Central memory CD8-positive, alpha-beta T cell (primary cell): ENCODE measurements at places on chromosomes 2 and 18.

GRCh38 chr2:130391872-130392670 lies 36.2 kb downstream of the PTPN18 start:
- H3K27ac ChIP-seq = no peak overlapping the region
- peaks cover 16% of the 10 kb centered on the region for H3K4me1 ChIP-seq
- DNase-seq = no peak
- H3K4me3 ChIP-seq = peak overlapping the region; percentile 71
- no peaks in the 10 kb centered on the region for H3K27me3 ChIP-seq
- peaks cover 1% of the 10 kb centered on the region for H3K36me3 ChIP-seq

GRCh38 chr2:198692907-198693510 lies 764.7 kb downstream of the SATB2 start:
- H3K4me3 ChIP-seq = no peak overlapping the region
- no peak for DNase-seq
- H3K27me3 ChIP-seq = no peaks in the 10 kb centered on the region
- H3K36me3 ChIP-seq = peaks cover 2% of the 10 kb centered on the region
- H3K4me1 ChIP-seq = no peaks in the 10 kb centered on the region
- H3K27ac ChIP-seq = no peak overlapping the region

GRCh38 chr18:24031916-24032315 lies 17.4 kb downstream of the TTC39C start:
- H3K4me1 ChIP-seq = peaks cover 72% of the 10 kb centered on the region
- peaks cover 13% of the 10 kb centered on the region for H3K36me3 ChIP-seq
- H3K4me3 ChIP-seq = peak overlapping the region; percentile 10
- no peak for DNase-seq

DNA sequence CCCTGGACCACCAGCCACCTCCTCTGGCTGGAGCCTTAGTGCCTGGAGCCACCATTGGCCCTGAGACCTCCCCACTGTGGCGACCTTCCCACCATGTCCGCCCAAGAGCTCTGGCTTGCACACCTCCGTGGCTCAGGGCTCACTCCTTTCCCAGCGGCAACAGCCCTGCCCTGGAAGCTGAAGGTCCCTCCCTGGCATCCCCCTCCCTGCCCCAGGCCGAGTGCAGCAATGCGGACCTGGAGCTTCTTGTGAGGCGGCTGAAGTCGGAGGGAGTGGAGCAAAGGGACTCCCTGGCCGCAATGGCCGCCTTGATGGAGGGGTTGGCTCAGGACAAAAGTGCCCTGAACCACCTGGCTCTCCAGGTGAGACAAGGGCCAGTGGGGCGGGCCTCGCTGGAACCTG lies 28.6 kb downstream of the CROCC2 start:
- H3K27me3 ChIP-seq = peaks cover 13% of the 10 kb centered on the region
- no peaks in the 10 kb centered on the region for H3K36me3 ChIP-seq
- H3K4me3 ChIP-seq = no peak overlapping the region
- no peaks in the 10 kb centered on the region for H3K4me1 ChIP-seq
- H3K27ac ChIP-seq = no peak overlapping the region
- no peak for DNase-seq

- no peak overlapping the region for H3K4me3 ChIP-seq
- no peak overlapping the region for H3K27ac ChIP-seq
- no peak for DNase-seq
- H3K27me3 ChIP-seq = no peaks in the 10 kb centered on the region
- peaks cover 14% of the 10 kb centered on the region for H3K36me3 ChIP-seq
Measured at GRCh38 chr2:143649226-143649740, 520.1 kb downstream of the ARHGAP15 start.

DNA sequence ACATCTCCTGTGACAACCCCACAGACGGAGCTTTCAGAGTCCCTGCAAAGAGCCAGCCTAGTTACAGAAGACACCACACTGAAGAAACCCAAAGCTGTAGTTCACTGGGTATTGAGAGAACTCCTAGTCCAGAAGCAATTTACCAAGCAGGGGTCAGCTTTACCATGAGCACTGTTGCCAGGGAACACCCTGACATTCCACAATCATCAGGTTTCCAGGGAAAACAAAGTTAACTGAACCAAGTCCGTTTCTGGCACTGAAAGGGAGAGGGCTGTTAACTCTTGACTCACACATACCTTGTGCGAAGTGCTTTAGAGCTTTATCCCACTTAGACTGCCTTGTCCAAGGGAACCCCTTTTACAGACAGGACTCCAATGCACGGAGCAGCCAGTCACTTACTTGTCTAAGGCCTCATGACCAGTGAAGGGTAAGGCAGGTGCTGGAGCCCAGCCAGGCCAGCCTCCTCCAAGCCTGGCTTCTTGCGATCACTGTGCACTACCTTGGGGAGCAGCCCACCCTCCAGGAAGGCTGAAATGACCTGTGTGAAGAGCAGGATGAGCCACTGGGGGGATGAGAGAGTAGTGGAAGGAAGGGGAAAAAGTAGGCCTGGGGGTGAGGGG lies 53.9 kb downstream of the REEP1 start:
- H3K27ac ChIP-seq = no peak overlapping the region
- DNase-seq = no peak
- H3K27me3 ChIP-seq = peaks cover 59% of the 10 kb centered on the region
- no peaks in the 10 kb centered on the region for H3K4me1 ChIP-seq

GRCh38 chr2:126431136-126431535 lies 224.8 kb upstream of the GYPC start:
- no peaks in the 10 kb centered on the region for H3K4me1 ChIP-seq
- DNase-seq = no peak
- H3K36me3 ChIP-seq = no peaks in the 10 kb centered on the region
- no peak overlapping the region for H3K27ac ChIP-seq
- peaks cover 17% of the 10 kb centered on the region for H3K27me3 ChIP-seq
- H3K4me3 ChIP-seq = no peak overlapping the region

- no peaks in the 10 kb centered on the region for H3K27me3 ChIP-seq
- H3K36me3 ChIP-seq = peaks cover 2% of the 10 kb centered on the region
- no peak overlapping the region for H3K27ac ChIP-seq
- no peak overlapping the region for H3K4me3 ChIP-seq
- DNase-seq = peak; percentile 43
Measured at GRCh38 chr2:157492189-157492773, 48.4 kb upstream of the CYTIP start.

GRCh38 chr2:46796843-46797625 lies 118.6 kb downstream of the MCFD2 start:
- H3K4me3 ChIP-seq = no peak overlapping the region
- H3K27me3 ChIP-seq = peaks cover 47% of the 10 kb centered on the region
- H3K36me3 ChIP-seq = no peaks in the 10 kb centered on the region
- no peak overlapping the region for H3K27ac ChIP-seq
- H3K4me1 ChIP-seq = no peaks in the 10 kb centered on the region
- no peak for DNase-seq

DNA sequence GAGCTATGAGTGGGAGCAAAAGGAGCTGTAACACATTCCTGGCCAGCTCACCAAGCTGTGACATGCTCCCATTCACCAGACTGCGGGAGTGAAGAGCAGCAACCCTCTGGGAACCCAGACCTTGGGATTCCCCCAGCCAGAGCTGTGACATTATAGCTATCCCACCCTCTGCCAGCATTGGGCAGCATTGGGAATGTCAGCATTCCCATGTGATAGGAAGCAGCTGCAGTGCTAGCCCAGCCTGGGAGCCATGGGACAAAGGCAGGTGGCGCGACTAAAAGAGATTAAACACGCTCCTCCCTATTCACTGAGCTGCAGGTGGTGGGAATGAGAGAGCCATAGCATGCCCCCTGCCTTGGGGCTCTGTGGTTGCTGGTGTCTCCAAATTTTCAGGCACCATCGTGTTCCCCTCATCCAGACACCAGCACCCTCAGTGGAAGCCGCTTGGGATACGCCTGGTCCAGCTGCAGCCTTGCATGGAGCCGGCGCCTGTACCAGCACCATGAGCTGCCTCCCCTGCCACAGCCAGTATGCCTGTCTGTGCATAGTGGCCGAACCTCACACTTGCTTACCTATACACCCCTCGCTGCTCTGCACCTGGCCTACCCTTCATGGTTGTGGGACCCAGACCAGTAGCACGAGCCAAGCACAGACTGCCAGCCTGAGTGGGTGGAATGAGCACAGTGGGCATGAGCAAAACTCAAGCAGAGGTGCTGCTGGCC lies 695.6 kb upstream of the GCFC2 start:
- no peaks in the 10 kb centered on the region for H3K27me3 ChIP-seq
- DNase-seq = no peak
- H3K4me3 ChIP-seq = no peak overlapping the region
- H3K27ac ChIP-seq = peak overlapping the region; percentile 46
- no peaks in the 10 kb centered on the region for H3K4me1 ChIP-seq

- no peaks in the 10 kb centered on the region for H3K27me3 ChIP-seq
- no peak overlapping the region for H3K27ac ChIP-seq
- H3K36me3 ChIP-seq = no peaks in the 10 kb centered on the region
- DNase-seq = no peak
- H3K4me3 ChIP-seq = no peak overlapping the region
- H3K4me1 ChIP-seq = no peaks in the 10 kb centered on the region
Measured at GRCh38 chr18:69109686-69110085, 291.0 kb upstream of the DOK6 start.

- no peak overlapping the region for H3K27ac ChIP-seq
- no peaks in the 10 kb centered on the region for H3K27me3 ChIP-seq
- no peak for DNase-seq
- H3K4me3 ChIP-seq = no peak overlapping the region
- H3K36me3 ChIP-seq = no peaks in the 10 kb centered on the region
Measured at GRCh38 chr2:188734691-188735090, 239.5 kb upstream of the COL3A1 start.

DNA sequence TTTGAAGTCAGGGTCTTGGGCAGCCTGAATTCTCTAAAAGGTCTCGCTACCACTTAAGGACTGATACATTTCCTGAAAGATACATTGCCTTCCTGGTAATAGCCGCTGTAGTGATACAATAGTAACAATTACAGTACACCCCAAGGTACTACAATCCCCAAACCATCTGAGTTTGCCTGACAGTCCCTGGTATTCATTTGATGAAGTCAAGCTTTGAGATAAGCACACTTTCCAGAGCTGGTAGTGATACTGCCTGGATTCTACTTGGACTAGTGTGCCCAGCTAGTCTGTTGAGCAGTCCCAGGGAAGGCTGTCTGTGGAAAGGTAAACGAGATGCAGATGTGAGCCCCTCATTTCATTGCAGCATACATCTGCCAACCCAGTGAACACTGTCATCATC lies 24.4 kb upstream of the ITGB6 start:
- H3K27ac ChIP-seq = no peak overlapping the region
- H3K4me1 ChIP-seq = peaks cover 8% of the 10 kb centered on the region
- H3K27me3 ChIP-seq = no peaks in the 10 kb centered on the region
- no peak overlapping the region for H3K4me3 ChIP-seq

DNA sequence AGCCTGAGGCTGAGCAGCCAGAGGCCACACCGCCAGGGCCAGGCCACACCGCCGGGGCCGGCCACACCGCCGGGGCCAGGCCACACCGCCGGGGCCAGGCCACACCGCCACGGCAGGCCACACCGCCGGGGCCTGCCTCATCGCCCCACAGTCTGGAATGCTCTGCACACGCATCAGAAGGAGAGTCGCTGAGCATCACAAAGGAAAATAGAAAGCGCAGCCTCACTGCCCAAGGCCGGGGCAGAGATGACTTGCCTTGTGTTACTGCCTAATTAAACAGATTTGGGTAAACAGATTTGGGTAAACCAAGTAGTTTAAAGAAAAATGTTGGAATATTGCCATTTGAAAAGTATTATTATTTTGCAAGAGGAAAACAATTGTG lies 10.4 kb upstream of the NFATC1 start:
- no peak overlapping the region for H3K27ac ChIP-seq
- peaks cover 7% of the 10 kb centered on the region for H3K36me3 ChIP-seq
- H3K4me1 ChIP-seq = peaks cover 11% of the 10 kb centered on the region

- H3K27ac ChIP-seq = no peak overlapping the region
- no peaks in the 10 kb centered on the region for H3K27me3 ChIP-seq
- no peaks in the 10 kb centered on the region for H3K36me3 ChIP-seq
- no peak for DNase-seq
- no peaks in the 10 kb centered on the region for H3K4me1 ChIP-seq
Measured at GRCh38 chr18:56391931-56392590, 246.3 kb downstream of the TXNL1 start.

- H3K27ac ChIP-seq = no peak overlapping the region
- H3K4me3 ChIP-seq = no peak overlapping the region
- peaks cover 29% of the 10 kb centered on the region for H3K27me3 ChIP-seq
- no peaks in the 10 kb centered on the region for H3K4me1 ChIP-seq
- DNase-seq = no peak
Measured at GRCh38 chr2:220781622-220782241, 790.4 kb downstream of the EPHA4 start.

GRCh38 chr2:88751768-88752167 lies 60.3 kb downstream of the RPIA start:
- no peaks in the 10 kb centered on the region for H3K4me1 ChIP-seq
- no peak overlapping the region for H3K4me3 ChIP-seq
- DNase-seq = no peak
- H3K36me3 ChIP-seq = peaks cover 35% of the 10 kb centered on the region

DNA sequence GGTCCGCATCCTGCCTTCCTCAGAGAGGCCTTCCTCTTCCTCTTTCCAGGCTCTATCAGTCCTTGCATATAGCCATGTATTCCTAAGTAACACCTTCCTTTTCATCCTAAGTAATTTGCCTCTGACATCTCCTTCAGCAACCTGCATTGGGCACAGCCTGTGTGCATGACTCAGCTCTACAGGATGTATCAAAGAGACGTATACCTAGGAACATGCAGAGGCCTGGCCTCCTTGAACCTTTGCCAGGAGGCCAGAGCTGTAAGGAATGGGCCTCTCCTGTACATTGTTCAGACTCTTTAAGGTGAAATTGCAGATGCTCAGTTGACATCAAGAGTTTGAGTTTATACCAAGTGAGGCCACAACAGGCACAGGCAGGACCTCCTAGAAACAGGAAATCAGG lies 76.0 kb upstream of the CELF4 start:
- no peaks in the 10 kb centered on the region for H3K4me1 ChIP-seq
- no peaks in the 10 kb centered on the region for H3K27me3 ChIP-seq
- H3K36me3 ChIP-seq = no peaks in the 10 kb centered on the region
- no peak for DNase-seq
- H3K27ac ChIP-seq = no peak overlapping the region
- no peak overlapping the region for H3K4me3 ChIP-seq

- no peaks in the 10 kb centered on the region for H3K4me1 ChIP-seq
- H3K36me3 ChIP-seq = no peaks in the 10 kb centered on the region
- no peak overlapping the region for H3K4me3 ChIP-seq
- H3K27me3 ChIP-seq = no peaks in the 10 kb centered on the region
- no peak for DNase-seq
- no peak overlapping the region for H3K27ac ChIP-seq
Measured at GRCh38 chr2:220078439-220078838, 451.0 kb downstream of the SLC4A3 start.

GRCh38 chr18:10051877-10052631 lies 138.2 kb downstream of the VAPA start:
- H3K36me3 ChIP-seq = no peaks in the 10 kb centered on the region
- no peak overlapping the region for H3K4me3 ChIP-seq
- no peak for DNase-seq
- no peaks in the 10 kb centered on the region for H3K4me1 ChIP-seq

DNA sequence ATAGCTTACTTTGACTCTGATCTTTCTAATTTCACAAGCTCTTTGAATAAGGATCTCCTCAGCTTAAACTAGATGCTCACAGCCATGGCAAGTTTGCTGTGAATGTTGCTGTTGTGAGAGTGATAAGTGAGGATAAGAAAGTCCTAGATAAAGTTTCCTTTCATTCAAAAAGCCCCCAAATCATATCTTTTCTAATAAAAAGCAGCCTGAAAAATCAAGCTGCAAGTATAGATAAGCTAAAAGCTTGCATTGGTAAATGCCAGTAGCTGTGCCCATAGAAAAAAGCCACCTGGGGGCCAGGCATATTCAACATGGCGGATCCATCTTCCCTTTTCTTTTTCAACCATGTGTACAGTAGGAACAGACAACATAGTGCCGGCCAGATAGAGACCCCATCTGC lies 4.3 kb downstream of the NLRC4 start:
- no peak overlapping the region for H3K4me3 ChIP-seq
- H3K36me3 ChIP-seq = peaks cover 3% of the 10 kb centered on the region
- no peak overlapping the region for H3K27ac ChIP-seq
- no peak for DNase-seq
- H3K4me1 ChIP-seq = no peaks in the 10 kb centered on the region
